Aorta (tissue), 5 donors: ENCODE measurements at places on chromosomes 1 and 21.

GRCh38 chr1:192789871-192790270 lies 19.0 kb upstream of the RGS2 start:
- DNase-seq = no peak

DNA sequence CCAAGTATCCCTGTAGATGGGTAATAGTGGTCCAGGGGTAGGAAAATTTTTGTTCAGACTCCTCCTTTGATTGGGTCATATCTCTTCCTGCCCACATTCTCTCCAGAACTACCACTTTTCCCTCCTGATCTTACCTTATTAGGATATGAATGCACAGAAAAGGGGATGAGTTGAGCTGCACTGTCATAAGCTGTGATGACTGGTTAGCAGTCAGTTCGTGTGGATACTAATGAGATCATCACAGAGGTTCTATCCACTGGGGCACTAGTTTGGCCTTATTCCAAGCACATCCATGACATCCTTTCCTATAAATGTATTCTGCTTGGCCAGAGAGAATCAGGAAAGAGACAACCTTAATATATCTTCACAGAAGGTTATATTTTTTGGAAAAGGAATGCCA lies 22.1 kb upstream of the TBX15 start:
- no peak for DNase-seq

- no peak for DNase-seq
These were observed 23.8 kb upstream of the KCNA10 start for GRCh38 chr1:110542725-110543124.

GRCh38 chr1:56424744-56425493 lies 154.4 kb downstream of the PLPP3 start:
- DNase-seq = peak; percentile 85

DNA sequence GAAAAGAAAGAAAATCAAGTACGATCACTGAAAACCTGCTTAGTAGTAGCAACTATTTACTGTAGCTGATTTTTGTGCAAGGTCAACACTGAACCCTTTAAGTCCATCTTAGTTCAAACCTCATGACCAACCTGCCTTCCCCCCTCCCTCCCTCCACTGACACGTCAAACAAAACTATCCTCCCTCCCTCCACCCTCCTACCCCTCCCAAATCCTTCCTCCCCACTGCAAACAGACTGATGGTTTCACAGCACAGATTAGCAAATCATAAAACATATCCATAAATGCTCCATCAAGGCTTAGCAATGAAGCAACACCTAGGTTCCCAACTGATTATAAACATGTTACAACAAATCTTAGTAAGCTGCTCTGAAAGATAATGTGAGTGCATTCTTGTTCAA lies 164.3 kb upstream of the GREM2 start:
- no peak for DNase-seq

- DNase-seq = no peak
These were observed 27.2 kb downstream of the C8B start for GRCh38 chr1:56938646-56939045.

DNA sequence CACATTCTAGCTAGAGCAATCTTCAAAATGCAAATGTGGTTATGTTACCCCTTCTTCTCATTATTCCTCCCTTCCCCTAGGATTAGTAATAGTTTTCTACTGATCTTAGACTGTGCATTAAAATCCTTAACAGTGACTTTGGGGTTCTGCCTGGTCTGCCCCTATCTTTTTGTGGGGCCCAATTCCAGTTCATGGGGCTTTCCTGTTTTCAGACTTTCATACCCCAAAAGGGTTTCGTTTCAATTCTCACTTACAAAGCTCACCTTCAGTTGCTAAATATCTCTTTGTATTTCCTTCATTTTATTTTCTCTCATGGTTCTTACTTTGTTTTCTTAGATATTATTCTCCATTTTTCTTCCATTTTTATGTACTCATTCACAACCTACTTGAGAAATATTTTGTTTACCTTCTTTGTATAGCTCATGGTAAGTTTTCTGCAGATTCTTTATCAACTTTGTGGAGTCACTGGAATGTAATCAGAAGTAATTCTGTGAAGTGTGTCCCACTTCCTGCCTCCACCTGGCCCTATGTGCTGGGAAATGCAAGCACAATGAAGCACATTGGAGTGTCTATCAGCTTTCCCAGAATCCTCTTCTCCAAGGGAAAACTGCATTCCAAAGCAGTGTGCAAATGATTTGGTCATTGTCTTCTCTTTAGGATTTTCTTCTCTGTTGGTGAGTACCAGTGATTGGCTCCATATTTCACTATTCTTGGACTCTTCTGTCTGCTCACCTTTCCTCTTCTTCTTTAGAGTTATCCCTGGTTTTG lies 350.2 kb downstream of the ZNF326 start:
- DNase-seq = no peak

DNA sequence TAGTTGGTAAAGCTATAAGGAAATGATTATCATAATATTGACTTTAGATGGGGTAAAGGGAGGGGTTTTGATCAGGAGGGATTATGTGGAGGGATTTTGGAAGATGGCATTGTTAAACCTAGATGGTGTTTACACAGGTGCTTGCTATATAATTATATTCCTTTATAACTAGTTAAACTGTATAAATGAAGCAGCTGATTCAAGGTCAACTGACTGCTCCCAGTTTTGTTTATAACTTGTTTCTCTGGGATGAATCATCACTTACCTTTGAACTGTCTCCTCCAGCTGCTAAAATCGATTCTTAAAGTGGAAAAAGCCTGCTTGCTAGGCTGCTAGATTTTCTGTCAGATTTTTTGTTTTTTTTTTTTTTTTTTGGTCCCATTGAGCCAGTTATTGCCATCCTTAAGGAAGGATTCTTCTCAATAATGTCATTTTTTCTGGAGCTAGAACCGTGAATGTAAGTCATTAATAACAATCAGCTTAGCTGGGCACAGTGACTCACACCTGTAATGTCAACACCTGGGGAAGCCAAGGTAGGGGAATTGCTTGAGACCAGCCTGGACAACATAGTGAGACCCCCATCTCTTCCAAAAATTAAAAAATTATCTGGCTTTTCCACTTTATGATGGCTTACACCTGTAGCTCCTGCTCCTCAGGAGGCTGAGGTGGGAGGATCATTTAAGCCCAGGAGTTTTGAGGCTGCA lies 153.2 kb downstream of the PIK3R3 start:
- no peak for DNase-seq

DNA sequence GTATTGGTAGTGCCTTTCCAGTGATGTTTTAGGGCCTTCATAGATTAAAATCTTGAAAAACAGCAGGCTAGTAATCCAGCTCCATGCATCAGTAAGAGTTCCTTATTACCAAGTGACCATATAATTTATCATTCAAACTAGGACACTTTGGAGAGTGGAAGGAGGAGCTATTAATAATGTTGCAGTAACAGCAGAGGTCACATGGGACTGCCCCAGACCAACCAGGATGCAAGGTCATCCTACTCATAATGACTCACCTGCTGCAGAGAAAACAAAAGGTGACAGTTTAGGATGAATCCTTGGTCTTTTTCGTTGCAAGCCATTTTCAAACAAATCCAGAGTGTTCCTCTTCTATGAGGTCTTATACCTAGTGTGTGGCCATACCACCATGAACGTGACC lies 187.4 kb downstream of the NUF2 start:
- DNase-seq = no peak

- peak; percentile 9 for DNase-seq
These were observed 47.9 kb downstream of the SRRM1 start for GRCh38 chr1:24691051-24691450.

DNA sequence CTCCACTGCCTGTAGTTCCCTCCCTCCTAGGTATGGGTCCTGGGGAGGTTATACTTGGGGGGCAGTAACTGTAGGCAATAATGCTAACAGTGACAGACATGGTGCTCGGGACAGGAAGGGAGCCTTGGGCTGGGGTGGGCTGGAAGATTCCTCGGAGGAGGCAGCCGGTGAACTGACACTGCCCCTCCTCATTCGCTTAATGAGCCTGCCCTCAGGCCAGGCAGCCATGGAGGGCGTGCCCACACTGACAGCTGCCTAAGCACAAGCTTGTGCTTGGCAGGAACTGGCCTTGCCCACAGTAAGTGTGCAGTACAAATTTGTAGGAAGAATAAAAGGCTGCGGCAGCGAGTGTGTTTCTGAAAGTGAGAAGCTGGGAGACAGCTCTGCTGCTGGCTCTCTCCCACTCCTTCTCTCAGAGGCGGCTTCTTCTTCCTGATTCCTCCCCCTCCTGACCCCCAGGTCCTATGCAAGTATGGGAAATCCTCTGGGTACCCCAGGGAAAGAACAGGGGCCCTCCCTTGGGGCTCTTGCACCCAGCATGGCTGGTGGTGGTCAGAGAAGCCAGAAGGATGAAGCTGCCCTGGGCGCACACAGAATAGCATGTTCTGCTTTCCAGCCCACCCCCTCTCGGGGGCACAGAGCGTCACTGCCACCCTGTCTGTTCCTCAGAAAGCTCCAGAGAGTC lies 23.6 kb downstream of the OPTC start:
- DNase-seq = no peak

- no peak for DNase-seq
These were observed 49.5 kb upstream of the IFFO2 start for GRCh38 chr1:19006000-19006399.

DNA sequence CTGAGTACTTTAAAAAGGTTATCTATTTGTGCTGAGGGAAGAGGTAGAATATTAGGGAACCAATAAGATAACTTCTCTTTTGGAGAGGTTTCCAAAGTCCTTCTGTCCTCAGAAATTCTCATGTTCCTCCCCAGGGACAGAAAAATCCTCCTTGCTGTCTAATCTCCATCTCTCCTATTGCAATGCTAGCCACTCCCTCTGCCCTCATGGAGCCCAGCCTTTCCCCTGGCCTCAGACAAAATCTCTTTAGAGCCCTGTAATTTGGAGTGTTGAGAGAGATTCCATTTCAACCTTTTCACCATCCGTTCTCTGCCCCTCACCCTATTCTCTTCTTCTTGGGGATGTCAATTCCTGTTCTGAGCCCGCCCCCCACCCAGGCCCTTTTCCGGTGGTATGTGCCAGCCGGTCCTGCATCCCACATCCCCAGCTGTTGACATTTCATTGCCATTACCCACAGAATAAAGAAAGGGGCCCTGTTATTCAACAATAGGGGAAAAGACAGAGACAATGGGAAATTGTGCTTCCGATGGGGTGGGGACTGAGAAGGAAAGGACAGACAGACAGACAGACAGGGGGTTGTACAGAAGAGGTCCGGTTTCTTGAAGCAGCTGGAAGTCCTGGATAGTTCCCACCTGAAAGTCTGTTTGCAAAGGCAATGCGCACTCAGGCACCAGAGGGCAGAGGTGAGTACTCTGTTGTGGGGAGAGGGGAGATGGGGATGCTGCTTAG lies at the start of gene HAPLN2:
TSS of gene HAPLN2 (plus strand) at position 563 of the 729 bp plus-strand sequence. CDS start 4,076 bp downstream, outside the sequence.
- DNase-seq = no peak

GRCh38 chr1:31703431-31704270 lies at the start of gene COL16A1:
Gene COL16A1 (minus strand): TSS chr1:31704017. CDS start chr1:31702193, 1,824 bp downstream.
- peak; percentile 87 for DNase-seq

- DNase-seq = no peak
These were observed 156.0 kb downstream of the PDE4B start for GRCh38 chr1:65948609-65949229.
